Right lobe of liver (tissue), 6 donors: ENCODE measurements at places on chromosomes 2 and 18. TPM values are rescaled to one million over a fixed set of nuclear protein-coding genes. Genes with fewer than 3 reads are reported as not detected.

DNA sequence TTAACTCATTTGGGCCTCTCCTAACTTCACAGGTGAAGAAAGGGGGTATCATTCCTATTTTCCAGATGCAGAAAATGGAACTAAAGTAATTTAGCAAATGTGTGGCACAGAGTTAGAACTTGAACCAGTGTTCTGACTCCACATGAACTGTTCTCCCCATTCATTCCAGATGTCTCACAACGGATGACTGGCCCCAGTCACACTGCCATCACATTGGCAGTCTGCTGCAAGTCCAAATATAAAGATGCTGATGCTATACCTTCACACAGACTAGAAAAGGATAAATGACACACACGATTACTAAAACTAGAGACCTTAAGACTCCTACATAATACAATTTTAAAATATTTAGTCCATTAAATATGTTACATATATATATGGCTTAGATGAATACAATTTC is 195.7 kb downstream of the NBAS start:
- no peak overlapping the region for H3K27ac ChIP-seq
- H3K36me3 ChIP-seq = no peaks in the 10 kb centered on the region
- DNase-seq = no peak

- no peak for DNase-seq
- H3K4me1 ChIP-seq = no peaks in the 10 kb centered on the region
- no peaks in the 10 kb centered on the region for H3K27me3 ChIP-seq
- H3K4me3 ChIP-seq = no peak overlapping the region
These were observed 40.2 kb downstream of the MCFD2 start for GRCh38 chr2:46875226-46875899.

- H3K27ac ChIP-seq = no peak overlapping the region
- no peaks in the 10 kb centered on the region for H3K4me1 ChIP-seq
- H3K27me3 ChIP-seq = no peaks in the 10 kb centered on the region
- no peaks in the 10 kb centered on the region for H3K36me3 ChIP-seq
These were observed 2.9 kb downstream of the GNLY start for GRCh38 chr2:85697096-85697495.

- no peaks in the 10 kb centered on the region for H3K36me3 ChIP-seq
- peak; percentile 53 for DNase-seq
- H3K27me3 ChIP-seq = no peaks in the 10 kb centered on the region
- no peak overlapping the region for H3K4me3 ChIP-seq
These were observed 69.8 kb upstream of the TANK start for GRCh38 chr2:161090411-161090810.

ADGRF3 gene
- total RNA-seq = not detected

LYG2 gene
- total RNA-seq = not detected

CREG2 gene
- not detected for total RNA-seq

DQX1 gene
- not detected for total RNA-seq
